ENCODE measurements at places on chromosomes 13 and 19. TPM values are rescaled to one million over a fixed set of nuclear protein-coding genes. Genes with fewer than 3 reads are reported as not detected.
A peak's percentile ranks its signal among the peaks of the same experiment; 100 is the strongest.

- no peak for DNase-seq
These were observed 1.8 kb downstream of the CCDC122 start for GRCh38 chr13:43877766-43878165.

DNA sequence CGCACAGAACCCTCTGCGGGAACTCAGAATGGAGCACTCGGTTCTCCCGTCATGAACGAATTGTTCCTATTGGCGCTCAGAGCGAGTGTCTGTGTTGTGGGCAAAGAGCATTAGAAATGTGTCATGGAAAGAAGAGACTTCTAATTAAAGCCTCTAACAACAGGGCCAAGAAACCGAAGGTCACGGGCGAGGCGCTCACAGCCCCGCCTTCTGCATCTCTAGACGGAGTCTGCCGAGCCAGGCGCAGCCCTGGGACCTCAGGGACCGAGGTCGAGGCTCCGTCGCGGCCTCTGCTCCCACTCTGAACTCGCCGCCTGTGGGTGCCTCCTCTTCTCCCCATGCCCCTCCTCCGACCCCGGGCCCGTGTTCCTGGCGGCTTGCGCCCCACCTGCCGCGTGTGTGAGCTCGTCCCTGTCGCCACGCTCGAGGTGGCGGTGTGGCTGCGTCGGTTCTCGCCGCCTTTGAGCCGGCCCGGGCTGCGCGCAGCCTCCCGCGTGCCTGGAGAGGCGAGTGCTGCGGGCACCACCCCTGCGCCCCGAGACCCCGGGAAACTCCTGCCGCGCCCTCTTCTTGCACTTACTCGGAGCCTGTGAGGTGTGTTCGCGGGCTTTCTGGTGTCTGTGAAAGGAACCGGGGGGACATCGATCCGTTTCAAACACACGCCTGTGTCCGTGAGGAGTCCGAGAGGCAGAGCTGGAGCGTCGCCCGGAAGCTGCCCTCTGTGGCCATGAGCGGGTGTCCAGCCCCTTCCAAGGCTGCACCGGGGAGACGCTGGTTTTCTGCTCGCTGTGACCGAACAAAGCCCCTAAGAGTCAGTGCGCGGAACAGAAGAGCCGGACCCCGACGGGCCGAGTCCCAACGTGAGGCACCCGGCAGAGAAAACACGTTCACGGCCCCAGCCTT lies 45.4 kb upstream of the SPACA7 start:
- no peak for DNase-seq

- peak; percentile 8 for DNase-seq
These were observed 1.1 kb downstream of the ZNF836 start for GRCh38 chr19:52170304-52170703.

GRCh38 chr13:110600261-110600819 lies 15.0 kb upstream of the NAXD start:
- DNase-seq: no peak

ATP8A2 gene
- total RNA-seq: 1.7 TPM

ADGRE1 gene
- total RNA-seq: 13.2 TPM

Measured in umbilical cord (tissue), 2 donors.